ENCODE measurements at places on chromosomes 2 and 18.

- no peak for DNase-seq
Measured at GRCh38 chr2:171834286-171834685, 59.8 kb downstream of the SLC25A12 start.

- no peak for DNase-seq
Measured at GRCh38 chr18:69674292-69674877, 273.3 kb downstream of the CD226 start.

- DNase-seq = peak; percentile 60
Measured at GRCh38 chr2:190407662-190408537, at the start of gene MFSD6. TSS of gene MFSD6 (plus strand) at chr2:190408355. CDS start at chr2:190436030, 27,675 bp downstream.

GRCh38 chr2:46095830-46096229 lies 201.4 kb upstream of the EPAS1 start:
- DNase-seq = no peak

GRCh38 chr2:158128168-158128973 lies 26.7 kb downstream of the UPP2 start:
- DNase-seq = no peak

DNA sequence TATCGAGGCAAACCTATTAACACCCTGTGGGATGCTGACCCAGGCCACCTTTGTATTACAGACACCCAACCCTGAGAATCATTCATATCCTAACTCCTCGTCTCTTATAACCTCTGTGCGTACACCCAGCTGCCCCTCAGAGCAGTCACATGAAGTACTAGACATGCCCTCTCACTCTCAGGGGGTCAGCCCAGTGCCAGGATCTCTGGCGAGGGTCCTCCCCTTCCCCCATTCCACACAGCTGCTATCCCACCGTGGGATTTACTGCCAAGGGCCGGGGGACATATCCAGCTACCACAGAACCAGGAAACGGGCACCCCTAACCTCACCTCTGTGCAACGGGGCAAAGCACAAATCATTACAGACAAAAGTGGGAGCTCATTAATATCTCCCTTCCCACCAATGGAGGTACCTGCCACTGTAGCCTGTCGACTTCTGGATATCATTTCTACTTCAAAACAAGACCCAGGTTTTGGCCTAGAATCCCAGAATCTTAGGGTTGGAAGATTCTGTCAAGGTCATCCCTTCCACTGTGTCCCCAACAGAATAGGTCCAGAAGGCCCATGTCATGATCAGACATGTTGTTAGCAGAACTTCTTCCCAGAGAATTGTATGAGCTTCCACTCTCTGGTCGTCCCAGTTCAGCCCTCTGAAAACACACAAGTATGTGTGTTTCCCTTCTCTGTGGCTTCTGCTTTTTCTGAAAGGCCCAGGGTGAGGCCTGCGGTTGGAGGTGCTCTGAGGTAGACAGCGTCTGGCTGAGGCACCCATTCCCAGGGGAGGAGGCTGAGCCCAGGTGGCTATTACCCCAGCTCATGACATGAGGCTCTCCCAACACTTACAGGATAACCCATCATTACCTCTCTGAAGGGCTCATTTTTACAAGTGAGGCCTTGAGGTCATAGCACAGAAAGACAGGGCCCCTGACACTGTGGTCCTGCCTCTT lies 1.7 kb downstream of the TMBIM1 start:
- DNase-seq = peak; percentile 61

- no peak for DNase-seq
Measured at GRCh38 chr2:54750040-54750439, 26.6 kb downstream of the EML6 start.

DNA sequence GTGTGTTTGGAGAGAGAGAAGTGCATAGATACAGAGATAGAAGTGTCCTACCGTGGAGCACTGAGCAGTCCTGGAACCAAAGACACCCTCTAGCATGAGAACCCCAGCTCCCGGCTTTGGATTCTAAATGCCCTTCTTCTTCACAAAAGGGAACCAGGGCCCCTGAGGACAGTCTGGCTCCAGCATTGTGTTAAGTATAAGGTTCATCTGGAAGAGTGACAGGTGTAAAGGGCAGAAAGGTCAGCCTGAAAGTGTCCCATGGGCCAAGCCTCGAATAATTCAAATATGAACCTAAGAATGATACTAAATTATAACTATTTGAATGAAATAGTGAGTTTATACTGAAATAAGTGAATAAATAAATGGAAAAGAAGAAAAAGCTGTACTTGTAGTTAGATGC lies 109.7 kb downstream of the SNTG2 start:
- DNase-seq = no peak

DNA sequence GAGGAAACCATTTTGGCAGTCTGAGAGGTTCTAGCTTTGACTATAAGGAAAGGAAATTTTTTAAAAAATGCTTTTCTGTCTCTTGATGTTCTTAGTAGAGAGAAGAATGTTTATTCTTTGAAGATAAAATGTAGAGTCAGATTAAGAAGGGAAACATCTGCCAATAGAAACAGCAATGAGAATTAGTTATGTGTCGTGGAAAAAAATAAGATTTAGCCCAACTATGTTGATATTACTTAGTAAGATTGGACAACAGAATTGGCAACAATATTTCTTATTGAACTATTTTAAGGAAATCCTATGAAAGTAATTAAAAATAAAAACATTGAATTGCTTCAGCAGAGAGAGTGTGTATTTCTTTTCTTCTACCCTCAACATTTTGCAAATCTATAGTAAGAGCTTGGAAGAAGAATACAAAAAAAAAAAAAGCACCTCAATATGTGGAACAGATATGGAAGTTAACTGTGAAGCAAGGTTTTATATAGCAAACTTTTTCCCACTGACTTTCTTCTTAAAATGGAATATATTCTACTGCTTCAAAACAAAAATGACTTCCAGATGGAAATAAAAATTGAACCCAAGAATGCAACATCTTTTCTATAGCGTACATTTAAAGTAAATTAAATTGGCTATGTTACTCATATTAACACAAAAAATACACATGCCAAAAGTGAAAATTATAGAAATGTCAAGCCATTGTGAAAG lies 177.9 kb downstream of the FAM124B start:
- DNase-seq = no peak

- no peak for DNase-seq
Measured at GRCh38 chr2:235088496-235088921, 136.7 kb downstream of the SH3BP4 start.

DNA sequence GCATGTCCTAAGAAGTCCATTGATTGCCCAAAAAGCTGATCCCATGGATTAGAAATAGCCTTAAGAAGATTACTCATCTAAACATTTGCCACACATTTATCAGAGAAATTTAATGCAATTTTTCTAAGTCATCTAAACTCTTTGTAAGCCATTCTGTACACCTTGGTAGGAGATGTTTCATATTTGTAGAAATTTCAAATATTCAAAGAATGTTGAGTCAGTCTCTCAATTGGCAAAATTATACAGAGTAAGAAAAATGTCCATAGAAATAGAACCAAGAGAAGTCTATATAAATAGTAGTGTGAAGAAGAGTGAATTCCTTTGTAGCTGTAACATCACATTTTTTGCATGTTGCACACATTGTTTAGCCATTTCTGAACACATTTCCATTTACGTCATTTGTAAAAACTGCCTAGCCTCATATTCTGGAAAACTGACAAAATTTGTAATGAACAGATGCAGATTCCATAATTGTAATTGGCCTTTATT lies 128.6 kb downstream of the MSTN start:
- no peak for DNase-seq

DNA sequence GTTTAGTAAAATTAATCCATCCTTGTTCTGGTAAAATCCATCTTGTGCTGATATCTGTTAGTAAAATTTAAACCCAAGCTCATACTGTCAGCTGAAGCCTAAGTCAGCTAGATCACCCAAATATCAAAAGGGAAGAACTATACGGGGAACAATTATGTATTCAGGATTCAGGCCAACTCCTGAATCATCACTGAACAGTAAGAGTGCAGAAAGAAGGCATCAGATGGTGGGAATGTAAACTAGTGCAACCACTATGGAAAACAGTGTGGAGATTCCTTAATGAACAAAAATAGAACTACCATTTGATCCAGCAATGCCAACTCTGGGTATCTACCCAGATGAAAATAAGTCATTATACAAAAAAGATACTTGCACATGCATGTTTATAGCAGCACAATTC lies 81.8 kb downstream of the RAPGEF4 start:
- no peak for DNase-seq

GRCh38 chr2:188798159-188798558 lies 176.0 kb upstream of the COL3A1 start:
- no peak for DNase-seq

- peak; percentile 20 for DNase-seq
Measured at GRCh38 chr18:69400253-69400975, at the start of gene DOK6. TSS of gene DOK6 (plus strand) at chr18:69400888.

DNA sequence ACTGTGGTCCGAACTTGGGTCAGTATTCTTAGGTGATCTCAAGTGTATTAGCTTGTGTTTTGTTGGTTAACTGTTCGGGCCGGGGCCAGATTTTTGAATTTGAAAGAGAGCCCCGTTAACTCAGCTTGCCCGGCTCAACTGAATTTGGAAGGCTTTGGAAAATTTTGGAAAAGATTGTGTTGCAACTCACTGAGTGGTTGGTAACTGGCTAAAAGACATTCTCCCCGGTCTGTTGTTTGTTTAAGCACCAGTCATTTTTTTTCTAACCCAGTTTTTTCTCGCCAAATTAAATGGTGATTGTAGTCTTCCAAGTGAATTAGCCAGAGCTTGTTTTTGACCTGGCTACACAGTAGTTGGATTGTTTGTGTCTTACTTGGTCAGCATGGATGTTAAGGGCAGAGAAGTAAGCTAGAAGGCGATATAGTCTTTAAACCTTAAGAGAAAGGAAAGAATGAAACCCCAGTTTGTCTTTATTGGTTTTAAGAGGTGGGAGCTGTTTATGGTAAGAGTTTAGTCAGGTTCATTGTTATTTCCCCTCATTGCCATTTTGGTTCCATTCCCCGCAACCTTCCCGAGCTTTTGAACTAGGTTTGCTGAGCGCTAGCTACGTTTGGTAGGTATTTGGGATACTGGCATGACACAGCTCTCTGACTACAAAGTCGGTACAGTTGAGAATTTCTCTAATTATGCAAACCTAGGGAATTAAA lies 2.4 kb downstream of the MAP4K4 start:
- no peak for DNase-seq

GRCh38 chr18:26696308-26696707 lies 148.0 kb upstream of the KCTD1 start:
- no peak for DNase-seq

- DNase-seq = no peak
Measured at GRCh38 chr18:46720521-46720920, 36.3 kb downstream of the ST8SIA5 start.

DNA sequence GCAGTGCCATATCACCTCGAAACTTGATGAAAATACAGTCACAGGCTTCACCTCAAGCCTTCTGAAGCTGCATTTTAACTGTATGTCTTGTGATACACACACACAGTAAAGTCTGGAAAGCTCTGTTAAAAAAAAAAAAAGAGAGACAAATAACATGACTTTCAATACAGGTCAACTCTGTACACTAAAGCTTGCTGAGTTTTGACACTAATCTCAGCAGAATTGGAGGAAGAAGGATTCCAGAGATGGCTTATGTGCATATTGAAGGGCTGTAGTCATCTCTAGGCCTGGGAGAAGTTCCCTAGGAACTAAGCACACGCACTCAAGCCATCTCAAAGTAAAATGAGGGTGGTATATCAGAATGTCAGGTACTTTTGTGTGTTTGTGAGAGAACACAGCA lies 875.1 kb downstream of the EPHA4 start:
- DNase-seq = no peak

GRCh38 chr2:152336119-152336853 lies 1.3 kb downstream of the FMNL2 start:
- DNase-seq = peak; percentile 16

GRCh38 chr2:104915107-104915793 lies 61.3 kb downstream of the POU3F3 start:
- DNase-seq = no peak

GRCh38 chr2:73290049-73290839 lies 3.1 kb downstream of the EGR4 start:
- DNase-seq = peak; percentile 45

GRCh38 chr2:122378521-122378920 lies 623.1 kb downstream of the TSN start:
- no peak for DNase-seq

GRCh38 chr2:227310756-227311110 lies 14.3 kb upstream of the MFF start:
- no peak for DNase-seq

DNA sequence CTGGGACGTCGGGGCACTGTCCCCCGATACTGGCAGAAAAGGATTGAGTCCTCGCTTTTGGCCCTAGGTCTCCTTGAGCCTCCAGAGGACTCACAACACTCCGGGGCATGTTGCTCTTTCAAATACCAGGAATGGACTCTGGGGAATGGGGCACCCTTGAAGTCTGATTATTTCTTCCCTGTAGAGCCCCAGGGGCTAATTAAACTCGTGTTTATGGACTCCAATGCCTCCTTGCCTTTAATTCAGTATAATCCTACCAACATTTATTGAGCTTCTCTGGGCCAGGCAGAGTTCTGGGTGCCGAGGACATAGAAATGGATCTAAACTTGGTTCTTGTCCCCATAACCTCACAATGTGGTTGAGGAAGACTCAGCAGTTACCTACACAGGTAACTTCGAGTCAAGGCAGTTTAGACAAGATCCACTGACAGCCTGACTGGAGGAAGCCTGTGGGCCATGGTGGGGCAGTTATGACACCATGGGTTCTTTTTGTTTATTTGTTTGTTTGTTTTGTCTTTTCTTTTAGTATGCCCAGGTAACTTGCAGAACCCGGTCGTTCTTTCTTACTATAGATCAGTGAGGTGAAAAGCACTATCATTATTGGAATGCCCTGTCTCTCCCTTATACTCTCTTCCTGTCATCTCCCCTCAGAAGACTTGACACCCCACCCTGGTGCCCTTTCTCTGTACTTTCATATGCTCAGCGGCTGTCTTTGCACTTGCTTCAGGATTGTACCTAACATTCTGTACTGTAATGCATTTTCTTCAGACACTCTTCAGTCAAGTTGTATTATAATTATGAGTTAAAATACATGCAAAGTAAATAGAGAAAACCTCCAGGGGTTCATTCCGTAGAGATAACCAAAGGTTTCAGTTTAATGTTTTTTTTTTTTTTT lies 3.2 kb downstream of the CFLAR start:
- DNase-seq = no peak

- DNase-seq = no peak
Measured at GRCh38 chr2:241770185-241770935, 6.3 kb upstream of the GAL3ST2 start.

GRCh38 chr2:181104512-181105115 lies 124.2 kb downstream of the UBE2E3 start:
- no peak for DNase-seq

DNA sequence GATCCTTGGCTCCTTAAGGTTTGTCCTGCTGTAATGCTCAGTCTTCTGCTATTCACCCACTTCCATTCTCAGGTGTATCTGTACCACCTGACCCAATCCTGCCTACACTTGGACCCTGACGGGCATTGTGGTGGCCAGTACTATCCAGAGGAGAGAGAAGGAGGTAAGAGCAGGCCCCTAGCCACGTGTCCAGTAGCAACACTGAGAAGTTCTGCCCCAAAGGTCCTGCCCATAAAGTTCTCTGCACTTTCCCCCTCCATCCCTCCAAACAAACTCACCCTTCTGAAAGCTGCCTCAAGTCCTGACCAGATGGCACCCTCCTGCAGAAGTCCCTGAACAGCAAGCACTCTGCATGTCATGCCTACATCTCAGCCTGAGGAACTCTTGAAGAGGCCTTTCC lies 18.3 kb downstream of the TTC32 start:
- DNase-seq = no peak

GRCh38 chr2:68837164-68837860 lies 33.9 kb downstream of the BMP10 start:
- peak; percentile 77 for DNase-seq

- DNase-seq = no peak
Measured at GRCh38 chr2:241005569-241005968, 7.2 kb downstream of the SNED1 start.

Data from activated CD4-positive, alpha-beta T cell treated with anti-CD3 and anti-CD28 coated beads, Interleukin-2, amount 50 U/mL, for 48 hours (primary cell).